ENCODE measurements at places on chromosomes 12 and 14. TPM values are rescaled to one million over a fixed set of nuclear protein-coding genes. Genes with fewer than 3 reads are reported as not detected.

OTOGL gene
- total RNA-seq = not detected

KCNC2 gene
- total RNA-seq = not detected

SMCO3 gene
- not detected for total RNA-seq

DPPA3 gene
- not detected for total RNA-seq

BIN2 gene
- total RNA-seq = 211 TPM

SLC8A3 gene
- total RNA-seq = 1.0 TPM

Data from mononuclear cell (primary cell).